ENCODE measurements at places on chromosomes 5 and 9.

GRCh38 chr5:127969002-127969401 is 114.6 kb upstream of the SLC12A2 start:
- no peak for DNase-seq

DNA sequence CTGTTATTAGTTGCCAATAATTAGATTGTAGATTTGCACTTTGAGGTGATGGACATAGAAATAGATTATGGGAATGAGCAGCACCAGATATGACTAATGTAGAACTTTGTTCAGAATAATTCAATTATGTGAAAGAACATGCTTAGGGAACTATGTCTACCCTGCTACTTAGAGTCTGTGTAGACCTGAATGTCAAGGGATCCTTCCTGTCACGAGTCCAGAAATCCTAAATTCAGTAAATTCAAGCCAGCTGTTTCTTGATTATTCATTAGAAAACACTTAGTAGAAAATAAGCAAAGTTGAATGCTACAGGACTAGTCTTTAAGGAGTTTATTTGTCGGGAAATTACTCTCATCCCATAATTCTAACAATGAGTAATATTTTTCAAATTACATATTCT is 887.3 kb upstream of the SEMA6A start:
- no peak for DNase-seq

DNA sequence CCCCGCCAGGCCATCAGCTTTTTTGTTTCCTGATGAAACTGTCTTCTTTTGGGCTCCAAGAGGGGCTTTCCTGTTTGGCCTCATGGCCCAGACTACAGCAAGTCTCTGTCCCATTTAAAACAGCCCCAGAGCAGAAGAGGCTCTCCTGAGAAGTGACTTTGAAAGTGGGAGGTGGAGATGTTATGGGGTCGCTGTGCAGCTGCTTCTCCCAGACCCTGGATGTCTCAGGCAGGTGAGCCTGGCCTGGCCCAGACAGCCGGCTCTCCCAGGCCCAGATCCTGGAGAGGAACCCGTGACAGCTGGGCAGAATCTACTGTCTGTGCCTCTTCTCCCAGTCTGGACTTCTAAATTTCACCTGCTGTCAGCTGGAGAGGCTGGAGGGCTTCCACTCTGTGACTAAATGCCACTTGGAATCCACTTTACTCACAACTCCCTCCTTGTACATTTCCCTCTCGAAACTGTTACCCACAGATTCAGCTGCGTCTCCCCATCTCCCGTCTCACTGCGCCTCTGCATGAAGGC is 20.6 kb downstream of the FAM78A start:
- DNase-seq, result no peak

GRCh38 chr5:91090995-91091394 is 292.1 kb downstream of the ARRDC3 start:
- DNase-seq, result no peak

- DNase-seq, result no peak
Measured at GRCh38 chr9:91207729-91208418, 153.8 kb downstream of the AUH start.

DNA sequence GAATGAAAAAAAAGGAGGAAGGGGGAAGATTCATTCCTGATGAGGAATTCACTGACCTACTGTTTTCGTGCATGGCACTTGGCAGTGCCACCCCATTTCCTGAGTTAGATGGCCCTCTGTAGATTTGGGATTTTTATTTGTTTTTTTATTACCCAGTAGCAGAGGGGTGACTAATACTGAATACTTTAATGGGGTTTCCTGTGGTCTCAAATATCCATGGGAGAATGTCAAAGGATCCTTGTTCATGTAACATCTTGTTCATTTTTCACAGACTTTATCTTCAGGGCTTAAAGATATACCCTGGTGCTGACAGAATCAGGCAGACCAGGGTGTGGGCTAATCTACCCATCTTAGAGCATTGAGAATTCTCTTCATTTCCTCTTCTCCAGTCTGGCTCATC is 93.0 kb downstream of the MAMDC2 start:
- no peak for DNase-seq

GRCh38 chr5:5145651-5146529 is 5.8 kb downstream of the ADAMTS16 start:
- no peak for DNase-seq

DNA sequence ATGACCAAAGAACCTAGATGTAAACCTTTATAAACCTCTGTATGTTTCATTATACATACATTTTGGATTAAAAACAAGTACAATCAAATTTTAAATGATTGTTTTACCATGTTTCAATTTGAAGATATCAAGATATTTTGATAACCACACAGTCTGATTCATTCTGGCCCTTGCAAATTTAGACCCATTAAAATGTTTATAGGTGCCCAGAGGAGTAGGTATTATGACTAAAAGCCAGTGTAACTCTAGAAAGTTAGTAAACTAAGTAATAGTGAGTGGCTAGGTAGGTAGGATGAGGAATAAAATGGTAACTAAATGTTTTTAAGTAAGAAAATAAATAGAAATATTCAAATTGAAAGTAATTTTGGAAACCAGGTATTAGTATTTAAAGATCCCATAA is 165.5 kb downstream of the PBX3 start:
- no peak for DNase-seq

- no peak for DNase-seq
Measured at GRCh38 chr5:204001-204400, 12.7 kb downstream of the LRRC14B start.

Measured in breast epithelium (tissue), 4 donors.